Fibroblast of pulmonary artery (primary cell): ENCODE measurements at places on chromosomes 5 and 9.

DNA sequence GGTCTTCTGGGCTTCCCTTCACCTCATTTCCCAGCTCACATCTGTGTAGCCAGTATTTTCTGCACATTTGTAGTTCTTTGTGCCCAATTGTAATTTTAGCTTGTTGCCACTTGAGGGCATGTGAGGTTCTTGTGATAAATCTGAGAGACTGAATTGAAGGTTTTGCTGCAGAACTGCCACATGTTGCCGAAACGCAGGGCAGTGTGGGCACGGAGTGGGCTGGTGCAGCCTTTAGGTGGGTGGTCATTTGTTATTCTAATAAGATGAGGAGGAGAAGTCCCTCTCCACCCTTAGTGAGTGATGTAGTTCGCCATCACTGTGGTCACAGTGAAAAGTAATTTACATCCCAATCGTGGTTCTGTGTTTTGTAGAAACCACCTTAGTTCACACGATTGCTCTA is 21.2 kb downstream of the OTULIN start:
- DNase-seq = peak; percentile 74

- peak; percentile 46 for DNase-seq
These were observed 439.0 kb downstream of the ENC1 start for GRCh38 chr5:74201334-74202081.

GRCh38 chr9:79868567-79869189 is 296.9 kb downstream of the TLE4 start:
- DNase-seq = no peak

- DNase-seq = no peak
These were observed 147.2 kb upstream of the EFNA5 start for GRCh38 chr5:107817951-107818350.

GRCh38 chr9:4507306-4508130 is 17.2 kb downstream of the SLC1A1 start:
- DNase-seq = no peak

- peak; percentile 51 for DNase-seq
These were observed 19.9 kb upstream of the ERAP2 start for GRCh38 chr5:96856371-96856770.

GRCh38 chr5:134784241-134784920 is 25.8 kb downstream of the DDX46 start:
- DNase-seq = peak; percentile 9

DNA sequence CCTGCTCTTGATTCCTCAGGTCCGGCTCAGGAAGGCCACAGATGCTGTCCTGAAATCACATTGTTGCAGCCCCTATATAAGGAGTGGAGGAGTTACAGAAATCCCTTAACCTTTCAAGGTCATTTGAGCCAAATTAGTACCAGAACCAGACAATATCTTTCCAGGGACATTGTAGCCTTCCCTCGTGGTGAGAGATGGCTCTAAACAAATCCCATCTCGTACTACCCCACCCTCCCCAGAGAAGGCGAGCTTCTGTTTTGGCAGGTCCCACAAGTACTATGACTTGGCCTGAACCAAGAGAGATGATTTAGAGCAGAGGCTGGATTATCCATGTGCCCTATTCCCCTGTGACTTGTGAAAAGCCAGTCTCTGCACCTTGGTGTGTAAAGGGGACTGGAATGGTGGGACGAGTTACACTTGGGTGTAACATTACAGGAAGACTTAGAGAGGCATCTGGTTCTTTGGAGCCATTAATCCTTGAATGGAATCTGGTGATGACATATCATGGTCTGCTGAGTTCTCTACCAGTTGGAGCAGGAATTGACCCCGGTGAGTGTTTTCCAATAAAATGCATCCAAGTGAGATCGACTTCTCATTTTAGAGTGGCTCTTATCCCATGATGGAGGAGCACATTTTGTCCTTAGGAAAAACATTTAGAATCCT is at the start of gene FAM240B:
FAM240B (minus strand) TSS at position 51 of the 663 bp plus-strand sequence. CDS start 16,134 bp downstream, outside the sequence.
- no peak for DNase-seq

- no peak for DNase-seq
These were observed 52.5 kb downstream of the SPOCK1 start for GRCh38 chr5:137446615-137447014.

GRCh38 chr5:55583578-55583977 is 48.8 kb upstream of the PLPP1 start:
- DNase-seq = no peak

- no peak for DNase-seq
These were observed 129.9 kb downstream of the BOD1 start for GRCh38 chr5:173486355-173487225.

DNA sequence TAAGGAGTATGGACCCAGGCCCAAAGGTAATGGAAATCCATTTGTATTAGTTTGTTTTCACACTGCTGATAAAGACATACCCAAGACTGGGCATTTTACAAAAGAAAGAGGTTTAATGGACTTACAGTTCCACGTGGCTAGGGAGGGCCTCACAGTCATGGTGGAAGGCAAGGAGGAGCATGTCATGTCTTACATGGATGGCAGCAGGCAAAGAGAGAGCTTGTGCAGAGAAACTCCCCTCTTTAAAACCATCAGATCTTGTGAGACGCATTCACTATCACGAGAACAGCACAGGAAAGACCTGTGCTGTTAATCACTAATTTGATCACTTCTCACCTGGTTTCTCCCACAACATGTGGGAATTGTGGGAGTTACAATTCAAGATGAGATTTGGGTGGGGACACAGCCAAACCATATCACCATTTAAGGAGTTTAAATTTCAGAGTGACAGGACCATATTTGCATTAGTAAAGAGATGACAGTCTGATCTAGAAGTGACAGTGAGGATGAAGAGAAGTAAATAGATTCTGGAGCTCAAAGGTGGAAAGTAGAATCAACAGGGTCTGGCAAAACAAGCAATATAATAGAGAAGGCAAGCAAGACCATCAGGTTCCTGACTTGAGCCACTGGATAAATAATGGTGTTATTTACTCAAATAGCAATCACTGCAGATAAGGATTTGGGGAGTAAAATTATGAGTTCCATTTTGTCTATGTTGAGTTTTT is 7.5 kb upstream of the FAM169A start:
- no peak for DNase-seq

- no peak for DNase-seq
These were observed 1452.2 kb upstream of the ACO1 start for GRCh38 chr9:30932226-30932625.

GRCh38 chr9:79477241-79477840 is 94.4 kb upstream of the TLE4 start:
- no peak for DNase-seq

- DNase-seq = peak; percentile 47
These were observed at the start of gene RAPGEF1 for GRCh38 chr9:131739959-131740648. Gene RAPGEF1, minus strand, starts transcription at chr9:131740076. Its CDS starts 246 bp downstream, at chr9:131739830.

GRCh38 chr9:98707166-98708102 is 1.3 kb downstream of the GABBR2 start:
- DNase-seq = peak; percentile 89

DNA sequence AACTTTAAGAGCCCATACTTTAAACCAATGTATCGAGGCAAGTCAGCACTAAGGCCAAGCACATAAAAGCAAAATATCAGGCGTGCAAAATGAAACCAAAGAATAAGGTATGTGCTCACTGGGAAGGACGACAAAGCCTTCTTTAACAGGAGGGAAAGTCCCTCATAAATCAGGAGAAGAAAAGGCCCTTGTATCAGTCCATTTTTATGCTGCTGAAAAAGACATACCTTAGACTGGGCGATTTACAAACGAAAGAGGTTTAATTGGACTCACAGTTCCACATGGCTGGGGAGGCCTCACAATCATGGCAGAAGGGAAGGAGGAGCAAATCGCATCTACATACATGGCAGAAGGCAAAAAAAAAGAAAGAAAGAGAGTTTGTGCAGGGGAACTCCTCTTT is 68.9 kb downstream of the UBE2QL1 start:
- DNase-seq = no peak

DNA sequence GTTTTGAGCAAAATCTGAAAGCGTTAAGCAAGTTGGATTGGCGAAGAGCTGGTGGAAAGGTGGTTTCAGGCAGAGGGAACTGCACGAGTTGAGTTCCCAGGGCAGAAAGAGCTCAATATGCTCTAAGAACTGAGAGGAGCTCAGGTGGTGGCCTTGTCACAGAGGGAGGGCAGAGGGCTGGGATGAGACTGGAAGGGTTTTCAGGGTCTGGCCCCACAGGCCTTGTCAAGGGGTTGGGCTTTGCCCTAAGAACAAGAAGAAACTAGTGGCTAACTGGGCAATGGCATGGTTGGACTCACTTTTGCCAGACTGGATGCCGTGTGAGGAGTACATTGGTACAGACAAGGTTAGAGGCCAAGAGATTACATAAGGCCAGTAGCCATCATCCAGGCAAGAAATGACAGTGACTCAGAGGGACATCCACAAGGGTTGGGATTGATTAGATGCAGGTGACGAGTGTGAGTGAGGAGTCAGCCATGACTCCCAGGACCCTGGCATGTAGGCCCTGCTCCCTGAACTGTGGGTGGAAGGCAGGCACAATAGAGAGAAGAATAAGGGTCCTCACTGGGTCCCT is 75.1 kb upstream of the SMIM23 start:
- DNase-seq = no peak

- DNase-seq = no peak
These were observed 4.2 kb upstream of the CTNNAL1 start for GRCh38 chr9:109017493-109017892.

GRCh38 chr9:112176524-112176923 is 1.4 kb upstream of the SUSD1 start:
- DNase-seq = no peak

GRCh38 chr9:99023831-99024230 is 80.1 kb downstream of the COL15A1 start:
- DNase-seq = peak; percentile 43

DNA sequence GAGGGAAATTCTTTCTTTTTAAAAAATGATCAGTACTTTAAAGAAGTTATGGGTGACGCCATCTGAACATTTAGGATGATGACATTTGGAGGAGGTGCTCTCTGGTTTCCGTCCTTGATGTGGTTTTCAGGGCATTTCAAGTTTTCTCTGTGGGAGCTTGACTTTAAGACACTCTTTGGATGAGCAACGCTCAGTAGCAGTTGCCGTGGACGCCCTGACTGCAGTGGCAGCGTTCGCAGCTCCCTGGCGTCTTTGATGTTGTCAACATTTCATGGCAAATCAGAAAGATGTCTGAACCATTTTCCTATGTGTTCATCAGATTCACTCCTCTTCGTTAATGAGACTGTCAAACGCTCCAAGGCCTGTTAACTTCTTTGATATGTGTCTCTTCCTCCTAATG is 86.1 kb downstream of the ZNF354C start:
- DNase-seq = no peak

GRCh38 chr5:37598733-37599132 is 219.6 kb downstream of the WDR70 start:
- DNase-seq = no peak

GRCh38 chr5:56666901-56667300 is 148.4 kb upstream of the MAP3K1 start:
- DNase-seq = no peak

DNA sequence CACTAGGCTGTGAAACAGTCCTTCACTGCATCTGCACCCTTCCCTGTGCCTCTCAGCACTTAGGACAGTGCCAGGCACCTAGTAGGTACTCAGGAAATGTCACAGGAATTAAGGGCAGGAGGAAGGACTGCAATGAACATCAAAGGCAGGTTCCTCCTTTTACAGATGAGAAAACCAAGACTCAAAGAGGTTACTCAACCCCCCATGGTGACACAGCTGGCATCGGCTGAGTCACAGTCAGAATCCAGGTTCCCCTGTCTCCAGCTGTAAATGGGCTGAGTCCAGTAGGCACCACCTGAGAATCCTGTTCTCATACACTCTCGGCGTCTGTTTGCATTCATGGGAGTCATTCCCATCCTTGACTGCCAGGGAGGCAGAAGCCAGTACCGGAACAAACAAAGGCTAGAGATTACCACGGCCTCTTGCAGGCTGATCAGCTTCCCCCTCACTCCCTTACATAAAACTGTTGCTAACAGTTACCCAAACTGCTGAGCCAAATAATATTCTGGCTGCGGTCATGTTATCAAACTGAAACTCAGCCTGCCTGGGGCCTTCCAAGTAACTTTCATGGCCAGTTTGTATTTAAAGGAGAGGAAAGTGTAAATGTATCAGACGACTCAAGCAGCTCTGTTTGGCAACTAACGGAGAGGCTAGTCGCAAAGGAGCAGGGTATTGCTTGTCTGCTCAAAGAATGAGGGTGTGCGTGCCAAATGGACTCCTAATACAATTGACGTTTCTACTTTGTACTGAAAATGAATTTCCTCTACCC is 201.7 kb downstream of the PAPPA start:
- DNase-seq = peak; percentile 87

- DNase-seq = no peak
These were observed 337.9 kb downstream of the CETN3 start for GRCh38 chr5:90071656-90072055.

DNA sequence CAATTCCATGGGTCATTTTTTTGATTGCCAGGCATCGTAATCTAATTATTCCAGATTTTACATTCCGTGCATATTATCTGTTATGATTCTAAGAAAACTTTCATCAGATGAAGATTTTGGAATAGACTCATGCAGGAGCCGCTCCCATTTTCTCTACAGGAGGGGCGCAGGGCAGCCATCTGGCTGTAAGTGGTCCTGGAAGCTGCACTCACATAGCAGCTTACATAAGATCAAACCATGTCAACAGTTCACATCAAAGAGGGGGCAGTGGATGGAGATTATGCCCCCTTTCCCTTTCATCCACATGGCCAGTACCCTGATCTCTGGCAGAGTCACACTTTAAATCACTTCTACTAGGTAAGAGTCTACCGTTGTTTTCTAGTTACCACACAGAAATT is 73.3 kb upstream of the PCA3 start:
- DNase-seq = no peak

DNA sequence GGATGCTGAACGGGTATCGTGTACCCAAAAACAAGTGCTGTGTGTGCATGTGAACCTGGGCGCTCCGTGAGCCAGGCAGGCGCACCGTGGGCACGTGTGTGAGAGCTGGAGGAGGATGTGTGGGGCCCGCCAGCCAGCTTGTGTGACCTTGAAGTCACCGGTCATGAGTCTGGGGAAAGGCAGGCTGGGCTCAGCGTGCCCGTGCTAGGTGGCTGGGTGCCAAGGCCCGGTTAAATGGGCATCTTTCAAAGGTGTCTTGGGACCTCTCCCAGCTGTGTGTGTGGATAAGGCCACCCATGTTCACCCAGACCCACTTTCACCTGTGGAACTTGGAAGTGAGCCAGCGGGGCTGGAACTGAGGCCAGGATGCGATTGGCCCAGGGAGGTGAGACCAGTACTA is 3.4 kb downstream of the KCNT1 start:
- no peak for DNase-seq

DNA sequence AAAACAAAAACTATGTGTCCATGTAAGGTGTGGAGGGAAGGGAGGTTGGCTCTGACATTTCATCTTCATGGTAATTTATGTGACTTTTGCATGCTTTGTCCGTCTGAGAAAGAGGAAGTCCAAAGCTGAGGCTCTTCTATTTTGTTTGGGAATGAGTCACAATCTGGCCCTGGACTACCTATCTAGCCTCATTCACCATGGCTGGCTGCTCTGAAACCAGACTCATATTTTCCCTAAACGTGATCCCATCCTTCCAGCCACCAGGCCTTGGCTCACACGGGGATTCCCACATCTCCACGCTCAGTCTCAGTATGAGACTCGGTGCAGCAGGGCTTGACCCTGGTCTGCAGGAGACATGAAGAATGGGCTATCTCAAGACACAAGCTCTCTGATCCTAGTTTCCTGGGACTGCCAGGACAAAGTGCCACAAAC is 672.8 kb downstream of the ACTL7B start:
- DNase-seq = peak; percentile 44

GRCh38 chr9:89980600-89980999 is 375.8 kb downstream of the GADD45G start:
- no peak for DNase-seq
